ENCODE measurements at places on chromosomes 3 and 15.

GRCh38 chr15:78922527-78922926, 22.3 kb downstream of the CTSH start:
- DNase-seq, result no peak

- no peak for DNase-seq
These were observed 81.5 kb downstream of the DHX36 start for GRCh38 chr3:154242766-154243165.

GRCh38 chr15:94253742-94254141, 22.4 kb downstream of the MCTP2 start:
- no peak for DNase-seq

DNA sequence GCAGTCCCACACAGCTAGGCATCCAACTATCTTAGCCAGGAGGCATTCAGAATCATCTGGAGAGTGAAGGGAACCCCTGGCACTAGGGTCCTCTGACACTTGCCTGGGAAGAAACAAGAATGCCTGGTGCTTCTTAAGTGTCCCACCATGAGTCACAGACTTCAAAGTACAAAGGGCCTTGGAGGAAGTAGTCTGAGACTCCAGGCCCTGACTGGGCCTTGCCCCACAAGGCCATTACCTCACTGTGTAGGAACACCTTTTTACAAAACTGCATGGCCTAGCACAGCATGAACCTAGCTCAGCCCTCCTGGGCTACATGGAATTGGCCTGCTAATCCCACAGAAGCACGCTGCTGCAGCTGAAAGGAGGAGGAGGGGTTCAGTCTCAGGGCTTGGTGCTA, 104.5 kb upstream of the SLCO2A1 start:
- DNase-seq, result no peak

DNA sequence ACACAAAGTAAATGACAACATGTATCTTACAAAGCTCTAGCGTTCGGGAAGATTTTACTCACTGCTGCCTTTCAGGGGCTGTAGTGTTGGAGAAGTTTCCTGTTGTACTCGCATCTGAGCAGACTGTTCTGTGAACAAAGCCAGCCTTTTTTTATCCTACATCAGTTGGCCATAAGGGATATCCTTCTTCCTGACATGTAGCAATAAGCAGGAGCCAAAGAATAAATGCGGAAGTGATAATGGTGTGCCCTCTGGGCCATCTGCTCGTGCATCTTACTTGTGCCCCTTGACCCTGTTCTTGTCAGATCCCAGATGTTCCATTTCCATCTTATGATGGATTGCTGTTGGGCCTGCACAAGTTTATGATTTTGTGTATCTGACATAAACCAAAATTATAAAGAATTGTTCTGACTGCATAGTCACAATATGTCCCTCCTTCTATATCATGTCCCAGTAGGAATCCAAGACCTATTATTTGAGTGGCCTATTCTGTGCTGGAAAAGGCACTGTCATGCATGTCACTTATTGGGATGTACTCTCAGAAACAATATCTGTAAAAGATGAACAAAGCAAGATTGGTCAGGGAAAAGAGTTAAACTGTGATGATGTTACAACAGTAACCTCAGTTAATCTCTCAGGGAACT, 631.3 kb downstream of the NSUN3 start:
- no peak for DNase-seq

DNA sequence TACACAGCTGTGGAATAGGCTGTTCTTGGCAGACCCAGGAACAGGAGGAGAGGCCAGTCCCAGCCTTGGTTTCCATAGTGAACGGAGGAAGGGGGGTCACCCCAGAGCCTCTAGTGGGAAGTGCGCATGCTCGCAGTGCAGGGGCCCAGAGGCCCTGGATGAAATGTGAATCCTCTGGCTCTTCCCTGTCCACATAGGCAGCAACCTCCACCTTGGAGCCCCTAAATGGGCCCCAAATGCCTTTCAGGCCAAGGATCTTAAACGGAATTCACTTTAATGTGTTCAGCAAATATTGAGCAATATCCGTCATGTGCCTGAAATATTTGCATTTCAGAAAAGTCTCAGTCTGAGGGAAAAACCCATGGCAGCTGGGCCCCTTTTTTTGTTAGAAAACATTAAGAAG, 3.3 kb upstream of the NDN start:
- no peak for DNase-seq

- no peak for DNase-seq
These were observed 96.7 kb downstream of the ADCY5 start for GRCh38 chr3:123352134-123352554.

GRCh38 chr15:99546441-99547100, 19.2 kb upstream of the MEF2A start:
- DNase-seq, result no peak

- DNase-seq, result no peak
These were observed 29.5 kb upstream of the VEPH1 start for GRCh38 chr3:157532529-157533297.

DNA sequence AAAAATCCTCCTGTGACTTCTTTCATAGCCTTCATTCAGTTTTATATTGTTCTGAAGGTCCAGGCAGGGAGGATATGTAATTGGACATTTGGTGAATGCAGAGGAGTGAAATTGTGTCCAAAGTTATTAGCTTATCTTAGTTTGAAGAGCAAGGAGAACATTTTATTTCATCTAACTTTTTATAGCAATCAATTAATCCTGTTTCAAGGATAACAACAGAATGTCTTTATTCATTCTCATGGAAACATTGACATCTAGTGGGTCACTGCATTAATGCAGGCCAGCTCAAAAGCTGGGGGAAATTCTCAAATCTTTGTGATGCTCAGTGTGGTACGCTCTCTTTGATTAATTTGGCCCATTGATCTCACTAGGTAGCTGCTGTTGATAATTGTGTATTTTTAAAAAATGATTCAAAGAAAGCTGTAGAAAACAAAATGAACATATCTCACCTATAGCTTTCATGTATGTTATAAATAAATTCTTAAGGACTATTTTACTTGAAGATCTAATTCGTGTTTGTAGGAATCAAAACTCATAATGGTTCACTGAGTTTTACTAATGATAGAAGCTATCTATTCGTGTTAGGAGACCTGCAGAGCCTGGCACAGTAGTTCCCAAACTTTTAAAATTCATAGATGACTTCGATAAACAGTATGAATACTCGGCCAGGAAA, 150.8 kb upstream of the KCNMB2 start:
- DNase-seq, result no peak

GRCh38 chr3:98596541-98597500, 3.4 kb upstream of the CPOX start:
- DNase-seq, result no peak

GRCh38 chr3:124410471-124410870, 319.8 kb upstream of the UMPS start:
- no peak for DNase-seq

- no peak for DNase-seq
These were observed 52.2 kb upstream of the SLC6A11 start for GRCh38 chr3:10763817-10764258.

GRCh38 chr3:46416125-46416810, 9.2 kb downstream of the CCRL2 start:
- DNase-seq, result no peak

- no peak for DNase-seq
These were observed 15.2 kb downstream of the NRROS start for GRCh38 chr3:196654735-196655090.

DNA sequence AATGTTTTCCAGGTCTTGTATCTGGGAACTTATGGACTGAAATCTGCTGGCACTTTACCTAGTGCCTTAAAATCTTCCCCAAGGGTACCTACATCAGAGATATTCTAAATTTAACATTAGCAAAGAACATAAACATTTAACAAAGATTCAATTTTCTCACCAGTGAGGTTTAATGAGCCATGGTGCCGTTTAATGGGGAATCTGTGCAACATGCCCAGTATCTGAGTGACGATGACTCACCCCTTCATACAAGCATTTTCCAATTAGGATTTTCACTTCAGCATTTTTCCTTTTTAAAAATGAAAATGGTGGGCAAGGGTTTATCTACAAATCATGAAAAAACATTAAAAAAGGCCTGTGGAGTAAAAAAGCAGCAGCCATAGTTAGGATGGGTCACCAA, 189.4 kb downstream of the SLC9A9 start:
- DNase-seq, result no peak

- DNase-seq, result no peak
These were observed 309.7 kb upstream of the NR2F2 start for GRCh38 chr15:96020797-96021196.

DNA sequence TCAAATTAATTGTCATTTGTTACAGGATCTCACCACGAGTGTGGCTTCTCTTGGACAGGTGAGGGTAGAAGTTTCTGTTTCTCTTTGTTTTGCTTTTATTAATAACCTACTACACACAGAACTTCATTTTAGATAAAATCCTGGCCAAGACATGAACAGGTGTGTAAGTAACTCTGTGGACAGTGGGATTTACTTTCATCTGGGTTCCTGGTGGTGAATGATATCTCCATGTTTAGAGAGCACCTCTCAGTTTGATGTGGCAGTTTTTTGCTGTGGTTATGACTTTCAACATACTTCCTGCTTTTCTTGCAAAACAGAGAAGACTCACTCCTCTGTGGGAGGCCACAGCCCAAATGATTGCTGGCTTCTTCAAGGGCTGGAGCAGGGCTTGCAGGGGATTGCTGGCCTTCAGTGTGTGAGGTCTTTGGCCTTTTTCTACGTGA, 71.1 kb upstream of the XCR1 start:
- DNase-seq, result no peak
